ENCODE measurements at places on chromosomes 16 and 17.

- no peak for DNase-seq
Observed at GRCh38 chr16:23186171-23186570, 3.6 kb downstream of the SCNN1G start.

DNA sequence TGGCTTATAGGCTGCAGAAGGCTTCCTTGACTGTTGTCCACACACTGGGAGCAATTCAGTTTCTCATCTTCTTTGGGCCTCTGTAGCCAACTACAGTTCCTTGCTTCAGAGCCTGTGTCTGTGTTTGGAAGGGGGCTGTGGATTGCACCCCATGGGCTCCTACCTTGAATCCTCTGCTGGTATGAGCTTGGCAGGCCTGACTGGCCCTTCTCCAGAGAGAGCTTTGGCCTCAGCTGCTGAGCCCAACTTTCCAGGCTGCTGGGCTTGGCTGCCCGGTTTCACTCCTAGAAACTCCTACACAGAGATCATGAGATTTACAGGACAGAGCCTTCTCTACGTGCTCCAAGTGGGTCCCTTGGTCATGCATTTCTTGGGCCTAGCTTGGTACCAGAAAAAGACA, 354.4 kb downstream of the SNX29 start:
- DNase-seq = no peak

DNA sequence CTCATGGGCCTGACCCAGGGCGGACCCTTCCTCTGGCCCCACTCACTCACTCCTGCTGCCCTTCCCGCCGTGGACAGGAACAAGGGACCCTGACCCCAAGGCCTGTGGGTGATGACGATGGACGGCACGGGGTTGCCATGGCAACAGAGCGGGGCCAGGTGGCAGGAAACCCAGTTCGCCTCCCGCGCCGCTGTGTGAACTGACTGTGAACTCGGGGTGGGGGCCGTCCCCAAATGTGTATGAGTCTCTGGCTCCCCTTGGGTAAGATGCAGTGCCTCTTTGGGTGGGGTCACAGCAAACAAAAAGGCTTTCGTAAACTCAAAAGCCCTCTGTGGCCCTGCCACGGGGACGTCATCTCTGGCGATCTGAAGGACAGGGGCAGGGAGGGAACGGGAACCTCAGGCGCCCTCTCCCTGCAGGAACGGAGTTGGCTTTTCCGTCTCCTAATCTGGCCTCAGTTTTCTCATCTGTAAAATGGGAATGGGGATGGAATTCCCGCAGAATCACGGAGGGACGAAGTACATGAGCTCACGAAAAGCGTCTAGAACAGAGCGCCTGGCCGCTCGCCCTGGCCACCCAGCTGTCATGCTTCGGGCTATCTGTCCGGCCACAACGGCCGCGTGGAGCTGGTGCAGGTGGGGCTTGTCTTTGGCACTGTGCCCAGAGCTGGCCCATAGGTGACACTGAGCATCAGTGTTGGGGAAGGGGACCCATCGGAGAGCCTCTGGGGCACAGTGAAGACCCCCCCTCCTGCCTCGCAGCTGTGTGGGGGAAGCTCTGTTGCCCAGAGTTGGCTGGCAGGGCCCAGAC, 44.9 kb upstream of the PABPN1L start:
- DNase-seq = no peak

- DNase-seq = no peak
Observed at GRCh38 chr17:74217037-74217730, 3.8 kb downstream of the TTYH2 start.

- DNase-seq = no peak
Observed at GRCh38 chr17:39609416-39610025, 1.8 kb upstream of the NEUROD2 start.

DNA sequence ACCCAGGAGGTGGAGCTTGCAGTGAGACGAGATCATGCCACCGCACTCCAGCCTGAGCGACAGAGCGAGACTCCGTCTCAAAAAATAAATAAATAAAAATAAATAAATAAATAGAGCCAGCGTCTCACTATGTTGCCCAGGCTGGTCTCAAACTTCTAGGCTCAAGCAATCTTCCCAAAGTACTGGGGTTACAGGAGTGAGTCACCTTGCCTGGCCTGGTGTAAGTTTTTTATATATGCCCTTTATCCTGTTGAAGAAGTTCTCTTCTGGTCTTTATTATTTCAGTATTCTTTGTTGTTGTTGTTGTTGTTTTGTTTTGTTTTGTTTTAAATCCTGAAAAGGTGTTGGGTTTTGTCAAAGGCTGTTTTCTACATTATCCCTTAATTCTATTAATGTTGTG, 30.1 kb upstream of the ABCC1 start:
- DNase-seq = no peak

DNA sequence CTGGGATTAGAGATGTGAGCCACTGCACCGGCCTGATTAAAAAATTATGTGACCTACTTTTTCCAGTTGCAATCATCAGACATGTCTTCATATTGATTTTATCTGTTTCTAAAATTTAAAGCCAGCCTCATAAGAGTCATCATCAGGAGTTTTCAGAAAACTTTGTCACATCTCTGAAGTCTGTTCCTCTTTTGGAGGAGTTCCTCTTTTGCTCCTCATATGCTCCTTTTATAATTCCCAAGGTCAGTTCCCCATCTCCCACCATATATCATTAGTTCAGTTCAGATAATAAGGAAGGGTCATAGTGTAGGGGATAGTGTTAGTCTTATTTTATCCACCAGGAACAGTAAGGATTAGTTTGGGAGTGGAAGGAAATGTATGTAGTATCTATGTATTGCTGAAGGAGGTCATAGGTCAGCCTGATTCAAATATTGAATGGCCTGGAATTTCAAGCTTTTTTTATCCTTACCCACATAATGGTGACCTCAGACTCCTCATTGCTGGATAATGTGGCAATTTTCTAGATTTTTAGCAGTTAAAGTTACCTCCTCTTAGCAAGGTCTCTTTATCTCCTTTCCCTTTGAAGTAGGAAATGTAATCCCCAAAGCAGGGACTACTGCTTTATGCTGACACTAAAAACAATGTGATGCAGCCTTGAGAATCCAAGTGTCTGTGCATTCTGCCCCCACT, 13.8 kb upstream of the DUSP14 start:
- DNase-seq = no peak

GRCh38 chr17:63293323-63294075, 152.6 kb downstream of the CYB561 start:
- no peak for DNase-seq

All from stimulated activated CD4-positive, alpha-beta T cell treated with anti-CD3 and anti-CD28 coated beads, TNF-alpha, amount 100 ng/mL, for 24 hours (primary cell).